ENCODE measurements at places on chromosomes 12 and 14.

- DNase-seq: no peak
Observed at GRCh38 chr12:1738446-1738845, 47.6 kb downstream of the ADIPOR2 start.

- DNase-seq: no peak
Observed at GRCh38 chr12:108299516-108299915, 39.6 kb downstream of the CMKLR1 start.

- no peak for DNase-seq
Observed at GRCh38 chr12:112134731-112135130, 9.4 kb downstream of the TRAFD1 start.

- no peak for DNase-seq
Observed at GRCh38 chr14:95132760-95133159, 24.6 kb downstream of the DICER1 start.

GRCh38 chr14:106390947-106391346 lies 864.6 kb downstream of the TMEM121 start:
- no peak for DNase-seq

GRCh38 chr12:48350249-48351021 lies at the start of gene ZNF641:
TSS of gene ZNF641 (minus strand) at chr12:48350919. CDS start at chr12:48348090, 2,829 bp downstream.
- peak; percentile 47 for DNase-seq

- no peak for DNase-seq
Observed at GRCh38 chr14:85295318-85295717, 234.6 kb upstream of the FLRT2 start.

GRCh38 chr12:51863933-51864832 lies 15.7 kb upstream of the FIGNL2 start:
- no peak for DNase-seq

DNA sequence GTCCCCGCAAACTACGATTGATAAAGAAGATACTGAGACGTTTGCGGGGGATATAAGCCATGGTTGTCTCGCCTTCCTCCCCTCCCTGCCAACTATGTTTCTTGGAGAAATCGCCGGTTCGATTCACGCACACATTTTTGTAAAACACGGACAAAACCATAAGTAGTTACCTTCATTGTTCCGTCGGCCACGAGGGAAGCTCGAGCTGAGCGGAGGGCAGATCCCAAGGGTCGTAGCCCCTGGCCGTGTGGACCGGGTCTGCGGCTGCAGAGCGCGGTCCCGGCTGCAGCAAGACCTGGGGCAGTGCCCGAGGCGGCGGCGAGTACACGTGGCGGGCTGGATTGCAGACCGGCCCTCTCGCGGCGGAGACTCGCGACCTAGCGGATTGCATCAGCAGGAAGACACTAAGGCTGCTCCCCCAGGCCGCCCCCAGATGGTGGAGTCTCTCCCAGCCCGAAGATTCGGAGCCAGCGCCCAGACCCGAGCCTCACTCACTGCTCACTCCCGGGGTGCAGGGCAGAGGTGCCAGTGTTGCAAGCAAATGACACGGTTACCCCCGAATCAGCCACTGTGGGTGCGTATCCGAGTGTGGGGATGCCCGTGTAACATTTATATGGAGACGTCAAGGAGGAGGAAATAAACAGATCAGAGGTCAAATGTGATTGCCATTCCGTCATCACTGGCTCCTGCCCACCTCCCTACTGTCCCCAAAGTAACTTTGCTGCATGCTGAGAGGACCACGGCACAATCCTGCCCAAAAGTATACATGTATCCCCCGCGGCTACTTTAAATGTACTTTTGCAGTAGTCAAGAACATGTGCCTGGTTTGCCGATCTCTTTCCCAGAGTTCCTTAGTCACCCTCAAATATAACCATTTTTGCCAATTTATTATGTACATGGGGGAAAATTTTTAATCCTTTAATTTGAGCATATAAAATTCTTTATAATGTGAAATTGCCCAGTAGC lies at the start of gene BCAT1:
BCAT1 (minus strand) TSS at position 345 of the 966 bp plus-strand sequence; CDS start at position 176, 169 bp downstream.
- DNase-seq: no peak

GRCh38 chr12:77161944-77162343 lies 96.6 kb upstream of the E2F7 start:
- no peak for DNase-seq

DNA sequence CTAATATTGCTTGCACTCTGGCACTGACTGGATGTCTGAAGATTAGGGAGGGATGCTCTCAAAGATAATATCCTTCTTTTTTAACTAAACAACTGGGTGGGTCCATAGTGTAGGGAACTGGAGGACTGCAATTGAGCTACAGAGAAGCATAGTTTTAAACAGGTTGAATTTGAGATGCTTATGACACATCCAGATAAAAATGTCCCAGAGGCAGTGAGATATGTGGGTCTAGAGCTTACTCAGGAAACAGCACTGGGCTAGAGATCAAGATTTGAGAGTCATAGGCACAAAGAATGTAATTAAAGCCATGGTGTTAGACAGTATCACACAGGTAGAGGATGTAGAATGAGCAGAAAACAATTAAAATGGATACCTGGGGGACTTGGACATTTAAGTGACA lies 198.4 kb downstream of the NELL2 start:
- no peak for DNase-seq

DNA sequence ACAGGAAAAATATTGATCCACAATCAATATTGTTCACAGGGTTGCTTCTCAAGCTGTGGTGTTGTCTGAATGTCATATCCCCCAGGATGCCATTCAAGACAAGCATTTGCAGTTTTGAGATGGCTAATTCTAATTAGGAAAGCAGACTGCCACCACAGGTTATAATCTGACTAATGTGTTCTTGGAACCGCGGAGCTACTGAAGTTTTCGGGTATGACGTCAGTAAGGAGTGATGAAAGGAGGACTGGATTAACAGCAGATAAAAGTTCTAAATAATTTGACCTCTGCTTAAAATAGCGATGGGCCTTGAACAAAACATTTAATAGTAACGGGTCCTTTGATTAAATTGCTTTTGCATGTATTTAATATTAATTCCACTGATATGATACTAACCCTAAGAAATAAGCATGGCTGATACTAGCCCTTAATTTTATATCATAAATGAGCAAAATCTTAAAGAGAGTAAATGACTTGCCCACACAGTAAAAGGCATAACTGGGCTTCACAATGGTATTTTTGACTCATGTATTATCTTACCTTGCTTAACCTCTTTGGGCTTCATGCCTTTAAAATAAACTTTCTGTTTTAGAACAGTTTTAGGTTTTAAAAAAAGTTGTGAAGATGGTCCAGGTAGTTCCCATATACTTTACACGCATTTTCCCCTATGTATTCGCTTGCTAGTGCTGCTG lies 50.3 kb downstream of the TSHR start:
- DNase-seq: no peak

GRCh38 chr12:30696486-30696885 lies 817 bp upstream of the IPO8 start:
- DNase-seq: no peak

GRCh38 chr12:81757731-81758365 lies 1.3 kb downstream of the PPFIA2 start:
- DNase-seq: no peak

DNA sequence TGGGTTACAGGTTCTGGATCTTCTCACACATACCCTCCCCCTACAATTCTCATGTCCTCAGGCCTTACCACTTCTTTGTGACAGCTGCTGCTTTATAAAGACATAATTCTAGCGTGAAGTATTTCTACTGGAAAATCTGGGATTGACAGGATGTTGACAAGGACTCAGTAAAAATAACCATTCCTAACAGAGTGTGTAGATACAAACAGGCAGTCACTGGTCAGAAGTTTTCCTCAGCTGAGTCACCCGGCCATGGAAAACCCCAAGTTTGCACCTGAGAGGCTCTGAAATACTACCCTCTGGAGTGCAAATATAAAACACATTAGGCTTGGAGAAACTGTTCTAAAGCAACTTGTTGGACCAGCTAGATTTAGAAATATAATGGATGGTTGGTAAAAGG lies 54.4 kb downstream of the SPPL3 start:
- DNase-seq: no peak

GRCh38 chr14:99041141-99041819 lies 230.7 kb downstream of the BCL11B start:
- DNase-seq: no peak

GRCh38 chr14:92770484-92770883 lies 22.1 kb upstream of the LGMN start:
- DNase-seq: no peak

DNA sequence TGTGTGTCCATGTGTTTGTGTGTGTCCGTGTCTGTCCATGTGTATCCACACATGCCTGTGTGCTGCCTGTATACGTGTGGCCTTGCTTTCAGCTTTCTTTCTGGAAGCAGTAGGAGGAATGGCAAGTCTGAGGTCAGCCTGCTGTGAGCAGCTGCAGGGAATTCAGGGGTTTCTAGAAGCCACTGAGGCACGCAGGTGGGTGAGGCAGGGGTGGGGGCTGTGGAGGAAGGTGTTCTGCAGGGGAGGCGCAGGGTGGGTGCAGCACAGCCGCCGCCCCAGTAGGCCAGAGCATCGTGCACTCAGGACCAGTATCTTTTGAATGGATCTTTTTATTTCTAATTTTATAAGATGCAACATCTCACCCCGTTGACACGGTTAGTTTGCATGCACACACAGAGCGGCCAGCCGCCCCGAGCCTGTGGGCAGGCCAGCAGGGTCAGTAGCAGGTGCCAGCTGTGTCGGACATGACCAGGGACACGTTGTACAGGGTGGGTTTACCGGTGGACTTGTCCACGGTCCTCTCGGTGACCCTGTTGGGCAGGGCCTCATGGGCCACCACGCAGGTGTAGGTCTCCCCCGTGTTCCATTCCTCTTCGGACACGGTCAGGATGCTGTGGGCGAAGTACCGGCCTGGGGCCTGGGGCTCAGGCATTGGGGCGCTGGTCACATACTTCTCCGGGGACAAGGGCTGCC lies 327.7 kb downstream of the TMEM121 start:
- no peak for DNase-seq

GRCh38 chr12:95549392-95550084 lies 1.7 kb downstream of the USP44 start:
- DNase-seq: no peak

DNA sequence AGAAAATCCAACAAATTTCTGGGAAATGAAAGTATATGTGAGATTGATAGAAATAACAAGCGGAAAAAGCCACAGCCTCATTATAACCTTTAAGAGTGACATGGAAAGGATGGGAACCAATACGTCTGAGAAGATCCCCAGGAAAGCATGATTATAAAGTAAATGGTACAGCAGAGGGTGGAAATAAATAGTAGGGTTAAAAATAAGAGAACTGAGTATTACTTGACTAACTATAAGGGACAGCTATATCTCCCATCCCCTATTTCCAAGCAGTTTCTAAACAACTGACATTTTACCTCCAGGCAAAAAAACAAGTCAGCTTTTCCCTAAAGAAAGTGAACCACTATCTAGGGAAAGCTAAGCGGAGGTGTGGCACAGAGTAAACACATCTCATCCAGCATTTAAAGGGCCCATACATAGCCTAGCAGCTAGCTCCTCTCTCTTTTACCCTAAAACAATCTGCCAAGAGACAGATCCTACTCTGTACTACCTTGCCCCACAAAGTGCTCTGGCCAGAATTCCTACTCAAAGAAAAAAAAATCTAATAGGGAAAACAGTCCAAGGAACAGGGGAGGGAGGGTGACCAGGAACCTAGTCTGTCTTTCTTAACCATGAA lies 11.2 kb downstream of the OSBPL8 start:
- no peak for DNase-seq

- no peak for DNase-seq
Observed at GRCh38 chr12:128551266-128551665, 272.5 kb downstream of the SLC15A4 start.

GRCh38 chr14:38255673-38256532 lies at the start of gene CLEC14A:
TSS of gene CLEC14A (minus strand) at chr14:38256093. CDS start at chr14:38256022, 71 bp downstream.
- DNase-seq: no peak

- DNase-seq: no peak
Observed at GRCh38 chr12:122965321-122965751, 927 bp downstream of the ABCB9 start.

DNA sequence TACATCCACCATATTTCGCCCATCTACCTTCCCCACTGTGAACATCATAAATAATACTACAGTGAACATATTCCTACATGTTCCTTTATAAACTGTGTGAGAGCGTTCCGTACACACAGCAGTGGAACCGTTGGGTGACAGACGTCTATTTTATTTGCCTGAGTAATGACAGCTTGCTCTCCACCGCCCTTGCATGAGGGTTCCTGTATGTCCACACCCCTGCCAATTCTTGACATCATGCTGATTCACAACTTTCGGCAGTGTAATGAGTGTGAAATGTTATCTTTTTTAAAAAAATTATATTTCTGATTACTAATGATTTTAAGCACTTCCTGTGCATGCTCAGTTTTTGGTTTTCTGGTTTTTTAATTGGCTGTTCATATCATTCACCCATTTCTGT lies 4.3 kb upstream of the RAD52 start:
- DNase-seq: no peak

DNA sequence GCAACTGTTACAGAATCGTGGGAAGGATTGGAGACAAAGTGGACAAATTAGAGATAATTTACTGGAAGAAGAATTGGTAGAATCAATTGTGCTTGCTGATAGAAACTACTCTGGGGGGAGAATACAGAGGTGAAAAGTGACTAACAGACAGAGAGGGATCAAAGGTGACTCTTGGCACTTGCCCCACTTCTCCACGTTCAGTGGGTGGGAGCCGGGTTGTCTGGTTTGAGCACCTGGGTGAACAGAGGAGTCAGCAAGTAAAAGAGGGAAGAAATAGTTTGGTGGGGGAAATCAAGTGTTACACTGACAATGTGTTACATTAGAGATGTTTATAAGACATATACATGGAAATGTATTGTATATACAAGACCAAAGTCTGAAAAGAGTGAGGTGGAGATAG lies 69.1 kb downstream of the PPP2R5E start:
- DNase-seq: no peak

DNA sequence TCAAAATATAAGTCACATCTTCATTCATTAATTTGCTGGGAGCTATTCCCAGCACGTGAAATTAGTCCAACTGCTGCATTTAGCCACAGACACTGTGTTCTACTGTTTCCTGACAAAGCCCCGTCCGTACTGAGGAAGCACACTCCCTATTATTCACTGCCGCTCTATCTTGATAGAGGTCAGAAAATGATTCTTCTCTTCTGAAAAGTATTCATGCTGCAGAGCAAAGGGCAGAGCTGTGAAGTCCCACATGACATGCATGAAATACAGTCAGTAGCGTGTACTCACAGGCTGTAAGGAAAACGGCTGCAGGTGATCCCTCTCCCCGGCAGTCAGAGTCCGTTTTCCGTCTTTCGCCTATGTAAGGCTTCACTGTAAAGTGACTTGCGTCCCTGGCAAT lies 302.5 kb upstream of the FKBP4 start:
- DNase-seq: no peak
